Endothelial cell of umbilical vein (primary cell): ENCODE measurements at places on chromosomes 7 and 10. TPM values are rescaled to one million over a fixed set of nuclear protein-coding genes. Genes with fewer than 3 reads are reported as not detected.

Gene MUC3A
- not detected in 2 replicates for total RNA-seq

DNA sequence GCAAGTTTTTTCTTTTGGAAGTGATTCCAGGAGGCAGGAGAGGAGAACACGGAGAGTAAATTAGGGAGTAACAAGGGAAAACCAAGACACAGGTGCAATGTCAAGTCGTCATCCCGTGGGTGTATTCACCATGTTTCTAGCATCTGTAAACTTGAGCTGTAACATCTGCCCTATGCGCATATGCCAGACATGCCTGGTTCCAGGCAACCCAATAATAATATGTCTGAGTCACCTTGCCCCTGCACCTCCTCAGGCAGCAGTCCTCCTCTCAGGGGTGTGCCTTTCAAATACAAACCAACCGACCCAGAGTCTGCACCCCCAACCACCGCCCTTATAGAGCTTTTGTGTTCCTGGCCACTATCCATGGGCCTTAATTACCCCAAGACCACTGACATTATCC, 107.0 kb upstream of the PDE1C start:
- DNase-seq, result no peak

DNA sequence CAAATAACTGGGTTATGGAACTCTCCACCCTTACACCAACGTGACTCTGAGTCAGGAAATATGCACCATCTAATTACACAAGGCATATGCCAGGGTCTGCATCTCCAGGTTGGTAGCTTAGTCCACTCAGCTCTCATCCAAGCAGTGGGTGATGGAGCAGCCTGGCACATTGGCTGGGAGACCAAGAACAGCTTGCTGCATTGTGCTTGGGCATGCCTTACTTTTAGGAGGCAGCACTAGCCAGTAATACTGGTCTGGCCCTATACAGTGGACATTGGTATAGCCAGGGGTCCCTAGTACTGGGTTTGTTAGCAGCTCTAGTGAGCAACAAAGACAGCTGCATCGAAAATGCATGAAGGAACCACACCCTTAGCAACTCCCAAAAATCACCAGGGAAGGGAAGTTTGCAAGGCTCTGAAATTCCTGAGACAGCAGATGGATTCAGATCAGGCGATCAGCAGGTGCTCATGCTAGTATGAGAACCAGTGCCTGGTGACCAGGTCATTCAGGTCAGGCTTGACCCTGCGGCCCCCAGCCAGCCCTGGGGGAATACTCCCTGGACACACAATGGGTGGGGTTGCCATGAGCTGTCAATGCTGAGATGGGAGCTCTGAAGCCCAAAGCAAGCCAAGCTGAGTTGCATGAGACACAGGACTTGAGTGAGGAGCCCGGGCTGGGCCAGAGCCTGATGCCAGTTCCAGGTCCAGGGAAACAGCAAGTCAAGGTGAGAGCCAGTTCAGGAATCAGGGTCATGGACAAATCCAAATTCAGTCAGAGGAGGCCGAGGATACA, 217.9 kb upstream of the ZMIZ1 start:
- no peak for DNase-seq

- peak; percentile 78 for DNase-seq
Measured at GRCh38 chr10:10869592-10869991, 148.1 kb upstream of the CELF2 start.

DNA sequence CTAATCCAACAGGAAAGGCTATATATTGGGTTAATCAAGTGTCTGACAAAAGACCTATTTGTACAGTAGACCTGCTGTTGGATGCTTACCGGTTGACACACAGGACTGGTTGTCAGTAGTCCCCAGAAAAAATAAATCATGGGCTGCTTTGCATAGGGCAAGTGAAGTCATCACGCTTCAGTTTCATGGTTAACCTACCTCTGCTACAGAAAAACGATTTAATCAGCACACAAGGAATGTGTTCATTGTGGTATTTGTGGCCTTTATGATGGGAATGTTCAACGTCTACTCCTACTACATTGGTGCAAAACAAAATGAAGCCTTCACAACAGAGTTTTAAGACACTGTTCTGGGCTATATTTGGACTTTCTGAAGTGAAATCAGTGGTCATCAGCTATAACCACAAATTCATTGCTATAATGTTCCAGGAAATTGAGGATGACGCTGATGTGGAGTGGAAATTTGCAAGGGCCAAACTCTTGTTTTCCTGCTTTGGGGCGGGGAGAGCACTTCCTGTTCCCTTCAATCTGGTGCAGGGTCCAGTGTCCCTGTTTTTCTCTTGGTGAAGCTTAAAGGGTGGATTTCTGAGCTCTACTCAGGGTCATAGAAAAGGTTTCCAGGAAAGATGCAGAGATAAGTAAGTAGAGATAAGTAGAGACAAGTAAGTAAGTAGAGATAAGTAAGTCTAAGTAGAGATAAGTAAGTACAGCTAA, 39.3 kb upstream of the GGCT start:
- DNase-seq, result no peak

GRCh38 chr7:41940760-41941343, 238.0 kb upstream of the INHBA start:
- peak; percentile 72 for DNase-seq

Gene PIP
- total RNA-seq, result not detected in 2 replicates

DNA sequence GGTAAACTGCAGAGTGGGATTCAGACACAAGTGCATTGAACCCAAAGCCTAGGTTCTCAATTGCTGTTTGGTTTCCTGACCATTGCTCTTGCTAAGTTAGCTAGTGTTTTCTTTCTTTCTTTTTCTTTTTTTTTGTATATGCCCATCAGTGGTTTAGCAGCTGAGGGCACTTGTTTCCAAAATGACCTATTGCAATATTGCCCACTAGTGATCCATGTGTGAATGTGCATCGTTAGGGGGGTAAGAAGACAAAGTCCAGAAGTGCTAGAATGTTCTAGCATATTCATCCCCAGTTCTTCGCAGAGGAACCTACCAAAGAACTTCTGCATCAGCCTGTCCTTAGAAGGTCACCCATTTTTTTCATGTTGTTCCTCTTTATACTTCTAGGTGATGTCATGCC, 252.8 kb upstream of the GPR26 start:
- no peak for DNase-seq

DNA sequence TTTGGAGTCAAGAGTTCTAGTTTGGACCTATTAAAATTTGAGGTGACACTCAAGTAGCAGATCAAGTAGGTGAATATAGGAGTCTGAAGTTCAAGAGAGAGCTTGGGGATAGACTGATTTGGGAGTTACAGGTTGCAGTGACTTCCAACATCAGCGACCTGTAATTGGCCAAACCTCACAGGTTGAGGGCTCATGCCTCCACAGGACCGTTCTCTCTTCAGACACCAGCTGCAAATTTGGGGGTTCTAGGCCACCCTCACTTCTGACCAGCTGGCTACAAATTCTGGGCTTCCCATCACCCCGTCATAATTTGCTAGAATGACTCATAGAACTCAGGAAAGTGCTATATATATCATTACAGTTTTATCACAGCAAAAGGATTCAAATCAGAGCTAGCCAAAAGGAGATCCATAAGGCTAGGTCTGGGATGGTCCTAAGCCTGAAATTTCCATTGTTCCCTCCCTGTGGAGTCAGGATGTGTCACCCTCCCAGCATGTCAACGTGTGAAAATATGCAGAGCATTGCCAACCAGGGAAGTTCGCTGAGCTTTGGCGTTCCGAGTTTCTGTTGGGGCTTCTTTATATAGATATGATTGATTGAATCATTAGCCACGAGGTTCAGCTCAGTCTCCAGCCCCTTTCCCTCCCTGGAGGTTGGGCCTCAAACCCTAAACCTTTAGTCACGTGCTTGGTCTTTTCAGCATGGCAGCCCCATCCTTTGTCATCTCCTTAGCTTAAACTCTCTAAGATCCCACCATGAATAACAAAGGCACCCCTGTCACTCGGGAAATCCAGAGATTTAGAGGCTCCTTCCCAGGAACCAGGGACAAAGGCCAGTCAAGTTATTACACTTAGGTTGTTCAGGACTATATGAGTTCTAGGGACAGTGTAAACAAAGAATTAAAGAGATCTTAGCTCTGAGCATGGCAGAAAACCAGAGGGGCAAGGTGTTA, 20.7 kb upstream of the ZNF212 start:
- DNase-seq, result no peak

- no peak for DNase-seq
Measured at GRCh38 chr7:159226011-159226702, 81.5 kb upstream of the VIPR2 start.

DNA sequence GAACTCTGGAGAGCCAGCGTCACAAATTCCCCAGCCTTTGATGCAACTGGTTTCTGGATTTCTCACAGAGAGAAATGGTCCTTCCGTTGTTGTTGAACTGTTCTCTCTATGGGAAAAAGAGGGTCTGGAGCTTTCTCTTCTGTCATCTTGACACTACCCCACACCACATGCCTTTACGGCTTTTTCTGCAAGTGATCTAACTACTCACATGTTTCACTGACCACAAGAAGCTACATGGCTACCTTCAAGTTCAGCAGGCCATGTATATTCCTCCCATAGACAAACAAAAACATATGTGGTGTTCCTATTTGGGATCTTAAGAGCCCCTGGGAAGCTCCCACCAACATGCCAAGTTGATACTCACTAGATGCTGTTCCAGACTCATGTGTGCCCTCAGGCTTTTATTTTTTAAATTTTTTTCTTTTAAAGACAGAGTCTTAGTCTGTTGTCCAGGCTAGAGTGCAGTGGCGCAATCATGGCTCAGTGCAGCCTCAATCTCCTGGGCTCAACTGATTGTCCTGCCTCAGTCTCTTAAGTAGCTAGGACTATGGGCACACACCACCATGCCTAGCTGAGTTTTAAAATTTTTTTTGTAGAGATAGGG, 72.0 kb downstream of the RNF216 start:
- DNase-seq, result no peak

DNA sequence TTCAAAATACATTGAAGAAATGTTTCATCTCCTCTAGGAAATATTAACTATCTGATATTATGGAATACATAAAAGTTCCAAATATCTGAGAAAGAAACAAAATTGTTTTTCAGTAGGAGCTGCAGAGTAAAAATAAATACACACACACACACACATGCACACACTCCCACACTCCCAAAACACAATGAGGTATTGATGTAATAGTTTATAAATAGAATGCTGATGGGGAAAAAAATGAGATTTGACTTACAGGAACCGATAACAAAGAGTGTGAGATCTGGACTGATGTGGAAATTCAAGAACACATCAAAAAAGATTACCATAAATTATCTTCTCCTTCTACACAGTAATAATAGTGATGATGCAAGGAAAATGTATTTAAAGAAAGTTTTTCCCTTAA, 438.0 kb upstream of the CELF2 start:
- DNase-seq, result no peak

- DNase-seq, result no peak
Measured at GRCh38 chr7:44603193-44603592, 3.2 kb upstream of the OGDH start.

DNA sequence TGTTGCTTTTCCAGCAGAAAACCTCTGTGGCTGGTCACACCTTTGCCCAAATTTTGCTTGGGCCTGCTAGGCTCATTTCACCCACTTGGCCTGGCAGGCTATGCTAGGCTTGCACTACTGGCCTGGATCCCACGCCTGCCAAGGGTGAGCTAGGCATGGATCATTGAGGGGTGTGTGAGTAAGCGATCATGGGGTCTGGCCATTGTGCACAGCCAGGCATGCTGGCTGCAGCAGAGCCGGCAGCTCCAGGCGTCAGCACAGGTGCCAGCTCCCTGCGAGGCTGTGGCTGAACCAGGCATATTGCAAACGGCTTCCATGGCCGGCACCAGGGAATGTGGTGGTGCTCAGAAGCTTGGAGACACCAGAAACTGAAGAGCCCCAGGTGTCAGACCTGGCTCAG, 19.2 kb downstream of the CFAP70 start:
- no peak for DNase-seq

DNA sequence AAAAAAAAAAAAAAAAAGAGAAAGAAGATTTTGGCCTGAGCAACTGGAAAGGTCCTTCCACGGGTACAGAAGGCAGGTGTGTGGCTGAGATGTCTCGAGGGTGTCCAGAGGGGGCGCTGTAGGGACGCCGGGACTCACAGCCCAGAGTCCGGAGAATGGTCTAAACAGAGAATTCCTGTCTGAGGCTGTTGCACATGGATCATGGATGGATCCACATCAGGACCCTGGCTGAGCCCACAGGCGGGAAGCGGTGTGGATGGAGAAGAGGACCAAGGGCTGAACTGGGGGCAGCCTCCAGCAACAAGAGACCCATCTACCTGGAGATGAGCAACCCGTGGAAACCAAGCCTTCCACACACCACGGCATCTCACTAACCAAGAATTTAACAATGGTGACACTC, 55.0 kb downstream of the PKD1L1 start:
- no peak for DNase-seq

DNA sequence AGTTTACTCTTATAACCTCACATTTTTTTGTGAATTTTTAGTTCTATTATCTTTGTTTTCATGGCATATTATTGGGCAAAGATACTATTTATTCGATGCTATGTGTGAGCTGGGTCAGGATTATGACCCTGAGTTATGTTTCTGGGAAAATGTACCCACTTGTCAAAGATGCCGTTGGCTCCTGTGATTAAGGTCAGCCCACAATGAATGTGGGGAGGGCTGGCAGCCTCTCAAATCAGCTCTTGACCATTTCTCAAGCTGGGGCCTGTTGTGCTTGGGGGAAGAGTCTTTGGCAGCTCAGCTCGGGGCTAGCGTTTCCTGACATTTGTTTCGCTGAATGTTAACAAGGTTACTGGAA, 97.5 kb downstream of the TCF7L2 start:
- peak; percentile 54 for DNase-seq

DNA sequence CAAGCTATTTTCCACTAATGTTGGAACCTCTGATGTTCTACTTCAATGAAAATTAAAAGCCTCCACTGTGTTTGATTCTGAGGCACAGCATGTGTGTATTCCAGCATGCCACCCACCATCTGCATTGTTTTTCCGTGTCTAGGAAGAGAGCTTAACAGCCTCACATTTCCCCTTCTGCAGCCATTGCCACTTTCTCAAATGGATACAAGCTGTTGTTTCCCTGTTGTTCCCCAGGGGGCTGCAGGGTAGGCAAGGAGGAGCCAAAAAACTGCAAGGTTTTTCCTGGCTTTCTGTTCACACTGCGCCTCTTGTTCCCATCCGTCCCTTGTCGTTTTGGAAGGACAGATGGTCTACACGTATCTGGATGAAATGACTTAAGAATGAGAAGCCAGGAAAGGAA, 72.3 kb upstream of the DNAJB12 start:
- DNase-seq, result no peak

GRCh38 chr7:77822269-77822668, 23.7 kb downstream of the PHTF2 start:
- no peak for DNase-seq
